ENCODE measurements at places on chromosomes 5 and 9. TPM values are rescaled to one million over a fixed set of nuclear protein-coding genes. Genes with fewer than 3 reads are reported as not detected.
A peak's percentile ranks its signal among the peaks of the same experiment; 100 is the strongest.

Gene CDX1
- not detected for total RNA-seq

- peak; percentile 32 for DNase-seq
Observed at GRCh38 chr9:15086156-15086763, 176.0 kb upstream of the FREM1 start.

Gene ZFP2
- total RNA-seq, result 1.0 TPM

Gene FCN2
- not detected for total RNA-seq

DNA sequence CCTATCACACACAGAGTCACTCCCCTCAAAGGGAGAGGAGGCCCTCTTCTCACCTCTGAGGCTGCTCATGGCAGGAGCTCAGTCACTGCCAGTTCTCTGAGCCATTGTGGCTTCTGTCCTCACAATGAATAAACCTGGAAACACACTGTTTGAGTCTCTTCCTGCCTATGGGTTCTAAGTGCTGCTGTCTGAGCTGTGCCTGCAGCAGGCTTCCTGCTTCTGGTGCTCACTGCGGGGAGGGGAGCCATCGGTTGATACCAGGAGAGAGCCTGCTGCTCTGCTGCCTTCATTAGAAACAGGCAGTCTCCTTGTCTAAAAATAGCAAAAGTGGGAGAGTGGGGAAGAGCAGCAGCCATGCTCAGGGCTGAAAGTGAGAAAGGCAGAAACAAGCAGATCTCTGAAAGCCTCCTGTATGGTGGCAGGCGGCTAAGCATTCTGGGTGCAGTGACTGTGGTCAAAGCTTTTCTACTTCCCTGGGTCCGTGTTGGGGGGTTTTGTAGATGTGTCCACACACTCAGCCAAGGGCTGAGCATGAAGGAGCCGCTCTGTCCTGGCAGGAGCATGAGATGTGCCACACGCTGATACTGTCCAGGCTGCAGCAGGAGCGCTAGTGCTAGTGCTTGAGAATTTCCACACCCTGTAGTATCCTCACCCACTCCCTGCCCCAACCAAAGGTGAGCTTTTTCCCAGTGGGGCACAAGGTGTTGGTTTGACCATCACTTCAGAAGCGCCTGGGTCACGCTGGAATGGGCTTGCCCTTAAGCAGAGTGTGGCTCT lies 34.2 kb downstream of the PRKACG start:
- DNase-seq, result peak; percentile 10

Gene LCNL1
- not detected for total RNA-seq

- no peak for DNase-seq
Observed at GRCh38 chr5:57243286-57244137, 69.7 kb downstream of the GPBP1 start.

GRCh38 chr9:104177003-104177611 lies 83.0 kb downstream of the SMC2 start:
- DNase-seq, result peak; percentile 14

GRCh38 chr9:33403941-33404787 lies 1.8 kb upstream of the AQP7 start:
- DNase-seq, result no peak

Gene FBXL7
- 23.1 TPM for total RNA-seq

- DNase-seq, result no peak
Observed at GRCh38 chr5:143231973-143232812, 171.3 kb downstream of the NR3C1 start.

Gene SOHLH1
- 0.05 TPM for total RNA-seq

- no peak for DNase-seq
Observed at GRCh38 chr5:114830114-114830513, 339.6 kb downstream of the TRIM36 start.

DNA sequence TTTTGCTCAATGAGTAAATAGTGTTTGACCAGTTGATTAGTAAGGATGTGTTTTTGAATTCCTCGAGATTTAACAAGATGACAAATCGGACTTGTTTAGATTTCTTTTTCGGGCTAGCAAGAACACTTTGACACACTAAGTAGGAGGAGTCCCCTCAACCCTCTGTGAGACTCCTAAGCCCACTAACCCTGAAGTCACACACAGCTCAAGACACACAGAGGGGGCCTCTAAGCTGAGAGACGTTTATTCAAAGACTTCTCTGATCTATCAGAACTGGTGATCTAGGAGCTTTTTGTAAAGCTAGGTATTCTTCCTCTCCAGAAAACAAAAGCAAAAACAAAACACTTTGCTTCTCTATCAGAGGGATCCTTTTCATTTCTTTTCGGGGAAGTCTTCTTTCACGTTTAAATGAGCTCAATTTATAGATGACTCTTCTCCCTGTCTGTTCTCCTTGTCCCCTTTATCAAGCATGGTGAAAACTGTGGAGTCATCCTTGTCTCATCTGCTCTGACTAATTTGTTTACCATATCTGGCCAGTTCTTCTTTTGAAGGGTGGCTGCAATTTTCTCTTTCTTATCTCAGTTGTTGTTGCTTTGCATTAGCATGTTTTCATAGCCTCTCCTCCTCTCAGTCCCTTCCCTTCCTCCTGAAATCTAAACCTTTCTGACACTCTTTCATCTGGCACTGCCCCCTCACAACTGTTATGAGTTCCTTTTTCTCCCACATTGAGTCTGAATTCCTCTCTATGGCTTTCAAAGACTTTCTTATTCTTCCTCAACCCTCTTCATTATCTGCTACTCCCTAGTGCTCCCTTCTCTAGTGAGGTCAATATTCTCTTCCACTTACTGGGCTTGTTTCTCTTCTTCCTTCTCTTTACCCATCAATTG lies 68.5 kb upstream of the RAI14 start:
- peak; percentile 49 for DNase-seq

DNA sequence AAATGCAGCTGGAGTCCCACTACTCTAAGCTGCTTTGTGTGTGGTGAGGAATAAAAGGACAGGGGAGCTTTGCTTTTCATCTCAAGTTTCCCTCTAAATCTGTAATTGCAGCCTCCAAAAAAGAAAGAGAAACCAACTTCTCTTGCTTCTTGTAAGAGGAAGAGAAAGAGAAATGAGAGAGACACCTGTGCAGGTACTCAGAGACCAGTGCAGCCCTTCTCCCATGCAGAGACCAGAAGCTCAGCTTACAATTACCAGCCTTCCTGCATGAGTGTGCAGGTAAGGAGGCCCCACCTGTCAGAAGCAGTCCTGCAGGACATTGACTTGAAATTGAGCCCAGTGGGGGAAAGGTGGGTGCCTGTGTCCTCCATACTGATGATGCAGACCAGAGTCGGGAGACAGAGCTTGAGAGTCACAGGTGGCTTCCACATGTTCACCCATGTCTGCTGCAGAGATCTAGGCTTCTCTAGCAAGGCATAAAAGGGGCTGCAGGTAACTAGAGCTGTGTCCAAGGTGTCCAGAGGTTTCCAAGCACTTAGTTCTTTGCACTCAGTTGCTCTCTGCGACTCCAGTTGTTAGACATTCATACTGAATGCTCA lies 15.3 kb upstream of the MED10 start:
- DNase-seq, result no peak

- no peak for DNase-seq
Observed at GRCh38 chr9:88303721-88304451, 84.4 kb upstream of the SPIN1 start.

- DNase-seq, result peak; percentile 3
Observed at GRCh38 chr5:76083555-76084495, 642 bp downstream of the SV2C start.

Gene GADD45G
- not detected for total RNA-seq

DNA sequence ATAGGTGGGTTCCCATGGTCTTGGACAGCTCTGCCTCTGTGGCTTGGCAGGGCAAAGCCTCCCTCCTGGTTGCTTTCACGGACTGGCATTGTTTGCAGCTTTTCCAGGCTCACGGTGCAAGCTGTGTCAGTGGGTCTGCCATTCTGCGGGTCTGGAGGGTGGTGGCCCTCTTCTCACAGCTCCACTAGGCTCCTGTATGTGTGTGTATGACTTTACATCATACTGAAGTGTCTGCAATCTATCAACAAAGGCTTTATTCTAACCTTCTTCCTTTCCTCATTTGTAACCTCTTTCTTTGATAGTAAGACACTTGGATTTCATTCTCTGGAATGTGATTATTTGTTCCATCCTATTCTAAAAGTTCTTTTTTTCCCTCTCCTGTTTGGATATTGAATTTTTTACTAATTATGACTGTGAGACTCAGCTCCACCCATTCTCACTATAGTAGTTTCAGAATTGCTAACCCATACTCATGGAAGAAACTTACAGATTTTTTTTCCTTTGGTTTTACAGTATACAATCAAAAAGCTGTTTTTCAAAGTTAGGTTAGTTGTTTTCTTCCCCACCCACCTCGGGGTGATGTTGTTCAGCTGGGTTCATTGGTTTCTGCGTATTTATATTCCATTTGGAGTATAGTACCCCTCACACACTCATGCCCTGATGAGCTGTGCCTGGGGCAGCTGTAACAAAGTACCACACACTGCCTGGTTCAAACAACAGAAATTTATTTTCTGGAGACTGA lies 144.6 kb upstream of the OTULINL start:
- no peak for DNase-seq

GRCh38 chr5:157072508-157072907 lies 13.6 kb upstream of the HAVCR1 start:
- no peak for DNase-seq

DNA sequence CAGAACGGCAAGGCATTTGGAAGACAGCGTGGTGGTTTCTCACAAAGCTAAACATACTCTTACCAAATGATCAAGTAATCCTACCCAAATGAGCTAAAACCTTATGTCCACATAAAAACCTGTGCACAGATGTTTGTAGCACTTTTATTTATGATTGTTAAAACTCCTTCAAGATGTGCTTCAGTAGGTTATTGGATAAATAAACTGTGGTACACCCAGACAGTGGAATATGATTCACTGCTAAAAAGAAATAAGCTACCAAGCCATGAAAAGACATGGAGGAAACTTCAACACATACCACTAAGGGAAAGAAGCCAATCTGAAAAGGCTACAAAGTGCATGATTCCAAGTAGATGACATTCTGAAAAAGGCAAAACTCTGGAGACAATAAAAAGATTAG lies 94.2 kb downstream of the FOXD1 start:
- no peak for DNase-seq

DNA sequence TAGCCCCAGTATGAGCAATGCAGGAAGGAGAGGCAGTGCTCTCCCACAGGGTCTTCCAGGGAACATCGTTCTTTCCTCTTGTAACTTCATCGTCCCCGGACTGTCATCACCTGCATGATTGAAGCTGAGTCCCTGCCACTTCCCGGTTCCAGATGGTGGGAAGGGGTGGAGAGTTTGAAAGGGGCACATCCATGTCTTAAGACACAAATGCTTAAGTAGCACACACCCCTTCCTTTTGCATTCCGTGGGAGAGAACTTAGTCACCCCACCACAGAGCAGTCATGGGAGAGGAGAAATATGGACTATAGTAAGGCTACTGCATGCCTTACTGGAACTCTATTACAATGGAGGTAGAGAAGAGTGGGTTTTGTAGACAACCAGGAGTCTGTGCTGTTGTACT lies 165.3 kb upstream of the GAS1 start:
- DNase-seq, result no peak

Gene NNT
- 84.6 TPM for total RNA-seq

DNA sequence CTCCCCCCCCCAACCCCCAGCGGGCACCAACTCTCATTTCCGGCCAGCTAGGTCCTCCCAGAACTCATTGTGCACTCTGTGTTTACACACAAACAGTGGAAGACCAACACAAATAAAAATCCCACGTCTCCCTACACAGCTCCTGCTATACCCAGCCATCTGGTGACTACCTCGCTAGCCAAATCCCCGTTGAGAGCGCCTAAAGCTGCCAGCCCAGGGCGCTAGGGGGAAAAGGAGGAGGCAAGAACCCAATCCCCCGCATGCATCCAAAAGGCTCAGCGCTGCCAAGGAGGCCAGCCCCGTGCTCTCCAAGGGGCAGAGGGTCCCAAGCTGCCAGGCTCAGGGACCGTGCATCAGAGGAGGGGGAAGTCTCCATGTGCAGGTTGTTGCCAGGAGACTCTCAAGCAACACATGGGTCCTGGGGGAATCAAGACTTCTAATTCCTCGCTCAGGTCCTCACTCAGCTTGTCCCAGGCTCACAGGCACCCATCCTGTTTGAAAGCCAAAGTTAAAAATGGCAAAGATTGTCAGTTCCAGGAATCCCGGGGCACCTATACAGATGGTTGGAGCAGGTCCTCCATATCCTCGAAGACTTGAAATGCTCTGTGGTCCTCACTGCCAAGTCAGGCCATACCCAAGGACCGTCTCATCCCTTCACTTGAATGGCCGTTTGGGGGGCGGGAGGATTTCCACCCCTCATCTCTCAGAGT lies 2.7 kb downstream of the ASTN2 start:
- no peak for DNase-seq

GRCh38 chr5:174837919-174838902 lies 113.8 kb downstream of the MSX2 start:
- DNase-seq, result no peak

Gene DHX29
- total RNA-seq, result 39.5 TPM

DNA sequence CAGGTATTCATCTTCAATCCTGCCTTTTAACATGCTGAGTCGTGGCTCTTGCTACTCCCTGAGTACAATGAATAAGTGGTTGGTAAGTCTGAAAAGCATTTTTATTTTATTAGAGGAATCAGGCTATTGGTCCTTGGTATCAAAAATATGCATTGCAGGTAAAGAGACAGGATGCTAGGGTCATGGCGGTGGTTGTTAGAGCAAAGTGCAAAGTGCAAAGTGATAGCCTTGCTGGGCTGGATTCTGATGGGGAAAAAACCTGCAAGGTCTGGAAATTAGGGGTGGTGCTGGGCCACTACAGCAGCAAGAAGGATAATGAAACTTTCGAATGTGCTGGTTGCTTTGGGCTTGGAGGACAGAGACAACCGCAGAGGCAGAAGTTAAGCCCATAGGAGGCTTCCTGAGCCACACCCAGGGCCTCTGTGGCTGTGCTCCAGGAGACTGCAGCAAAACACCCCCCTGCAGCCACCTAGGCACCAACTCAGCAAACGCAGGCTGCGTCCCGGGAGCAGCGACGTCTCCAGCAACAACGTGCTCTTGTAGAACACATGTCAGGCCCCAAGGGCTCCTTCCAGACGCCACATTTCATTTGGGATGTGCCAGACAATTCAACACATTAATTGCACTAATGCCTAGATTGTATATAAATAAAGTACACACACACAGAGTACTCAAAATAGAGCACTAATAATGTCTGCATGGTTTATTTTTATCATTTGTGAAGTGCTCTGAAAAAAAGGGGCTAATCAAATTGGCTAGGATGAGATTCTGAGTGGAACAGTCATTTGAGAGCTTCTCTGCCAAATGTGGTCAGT lies 149.8 kb upstream of the RAPGEF1 start:
- no peak for DNase-seq

Gene ADAMTS19
- not detected for total RNA-seq

Gene ANKDD1B
- 1.1 TPM for total RNA-seq

GRCh38 chr9:96185518-96186156 lies 116.3 kb downstream of the HSD17B3 start:
- DNase-seq, result no peak

Gene SHISAL2B
- not detected for total RNA-seq

DNA sequence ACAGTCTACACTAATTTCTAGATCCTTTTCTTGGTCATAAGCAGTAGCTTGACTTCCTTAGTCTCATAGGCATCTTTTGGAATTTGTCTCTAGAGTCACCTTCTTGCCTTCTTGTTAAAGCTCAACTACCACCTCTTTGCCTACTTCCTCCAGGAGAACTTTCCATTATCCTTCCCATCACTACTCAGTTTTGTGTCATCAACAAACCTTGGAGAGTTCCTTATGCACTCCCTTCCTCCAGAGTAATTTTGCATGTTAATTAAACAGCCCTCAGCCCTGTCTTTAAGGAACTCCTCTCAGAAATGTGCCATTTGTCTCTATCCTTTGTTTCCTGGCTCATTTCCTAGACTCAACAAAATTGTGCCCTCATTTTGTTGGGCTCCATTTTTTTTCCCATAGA lies 4.2 kb upstream of the EPB41L4B start:
- no peak for DNase-seq

Gene GABRA6
- not detected for total RNA-seq

- peak; percentile 51 for DNase-seq
Observed at GRCh38 chr5:142978726-142979125, 208.5 kb downstream of the ARHGAP26 start.

Gene GRIA1
- total RNA-seq, result not detected
